ENCODE measurements at places on chromosomes 7 and 10.

DNA sequence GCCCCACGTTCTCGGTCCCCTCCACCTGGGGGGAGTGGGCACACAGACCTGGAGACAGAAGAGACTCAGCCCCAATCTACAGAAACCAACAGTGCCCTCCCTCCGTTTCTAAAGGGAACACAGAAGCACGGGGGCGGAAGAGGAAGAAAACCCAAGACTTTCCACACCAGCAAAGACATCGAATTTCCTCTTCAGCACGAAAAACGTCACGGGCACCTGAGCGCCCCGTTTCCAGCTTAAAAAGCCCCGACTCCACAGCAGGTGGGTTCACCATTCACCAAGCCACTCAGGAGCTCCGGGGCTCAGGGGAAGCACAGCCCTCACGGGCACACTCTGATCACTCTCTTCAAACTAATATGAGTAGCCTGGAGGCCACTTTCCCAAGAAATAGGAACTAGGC, 19.6 kb downstream of the NUDT1 start:
- DNase-seq = no peak

- DNase-seq = no peak
Measured at GRCh38 chr10:59085711-59086502, 90.5 kb upstream of the PHYHIPL start.

- DNase-seq = no peak
Measured at GRCh38 chr10:14254368-14254767, 76.4 kb downstream of the FRMD4A start.

DNA sequence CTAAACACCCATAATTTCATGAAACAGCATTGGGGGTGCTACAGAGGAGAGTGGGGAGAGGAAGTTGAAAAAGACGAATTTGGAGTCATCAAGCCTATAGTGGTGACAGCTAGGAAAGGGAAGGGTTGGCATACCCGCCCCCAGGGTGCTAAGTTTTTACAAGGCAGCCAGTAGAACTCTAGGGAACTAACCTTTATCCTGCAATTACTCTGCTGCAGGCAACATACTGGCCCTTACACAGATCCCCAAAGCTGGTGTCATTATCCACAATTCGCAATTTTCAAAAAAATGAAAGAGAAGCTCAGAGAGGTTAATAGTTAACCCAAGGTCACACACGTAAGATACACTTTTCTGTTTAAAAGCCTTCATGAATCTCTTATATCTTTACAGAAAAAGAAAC, 14.2 kb upstream of the SLC35B4 start:
- no peak for DNase-seq

DNA sequence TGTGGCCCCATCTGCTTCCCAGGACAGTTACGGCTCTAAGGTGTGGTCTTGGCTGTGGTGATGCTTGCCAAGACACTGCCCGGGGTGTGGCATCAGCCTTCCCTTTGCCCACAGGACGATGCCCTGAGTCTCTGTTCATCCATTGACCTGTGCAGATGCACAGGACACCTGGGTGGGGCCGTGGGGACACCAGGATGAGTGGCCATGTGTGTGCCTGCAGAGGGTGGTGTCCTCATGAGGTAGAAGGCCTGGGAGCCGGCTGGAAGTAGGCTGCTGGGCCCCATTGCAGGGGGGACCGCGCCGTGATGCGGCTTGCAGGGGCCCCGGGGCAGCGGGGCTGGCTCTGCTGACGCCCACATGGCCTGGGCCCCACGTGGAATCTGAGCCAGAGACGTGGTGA, 22.4 kb upstream of the PWWP2B start:
- DNase-seq = no peak

DNA sequence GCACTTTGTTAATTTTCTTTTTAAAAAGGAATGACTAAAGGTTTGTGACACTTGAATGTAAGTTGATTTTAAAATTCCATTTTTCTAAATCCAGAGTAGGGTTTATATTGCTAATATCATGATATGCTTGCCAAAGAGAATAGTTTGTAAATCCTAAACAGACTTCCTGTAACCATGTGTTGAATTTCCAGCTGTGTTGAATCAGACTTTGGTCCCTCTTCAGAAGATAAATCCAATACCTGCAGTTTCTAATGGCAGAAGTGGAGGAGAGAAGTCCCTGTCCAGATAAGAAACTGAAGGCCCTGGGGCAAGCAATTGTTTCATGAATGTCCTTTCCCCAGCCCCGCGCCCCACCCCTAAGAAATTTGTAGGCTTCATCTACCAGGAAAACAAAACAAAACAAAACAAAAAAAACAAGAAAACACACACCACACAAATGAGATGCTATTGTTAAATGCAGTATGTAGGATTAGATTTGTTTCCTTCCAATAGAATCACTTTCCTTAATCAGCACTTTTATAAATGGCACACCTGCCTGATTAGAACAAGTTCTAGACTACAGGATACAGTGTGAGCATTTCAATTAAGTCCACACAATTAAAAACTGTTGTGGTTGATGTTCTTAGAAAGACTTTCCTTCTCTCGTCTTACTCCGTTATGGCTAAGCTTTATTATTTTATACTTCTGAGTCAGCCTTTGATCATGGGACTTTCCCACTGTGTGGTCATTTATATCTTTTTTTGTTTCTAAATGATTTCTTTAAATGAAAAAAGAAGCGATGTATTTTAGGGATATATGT, 122.8 kb downstream of the KAT6B start:
- no peak for DNase-seq

GRCh38 chr7:125926621-125927020, 997.0 kb upstream of the POT1 start:
- DNase-seq = no peak

GRCh38 chr7:133642907-133643306, 390.0 kb downstream of the EXOC4 start:
- no peak for DNase-seq

DNA sequence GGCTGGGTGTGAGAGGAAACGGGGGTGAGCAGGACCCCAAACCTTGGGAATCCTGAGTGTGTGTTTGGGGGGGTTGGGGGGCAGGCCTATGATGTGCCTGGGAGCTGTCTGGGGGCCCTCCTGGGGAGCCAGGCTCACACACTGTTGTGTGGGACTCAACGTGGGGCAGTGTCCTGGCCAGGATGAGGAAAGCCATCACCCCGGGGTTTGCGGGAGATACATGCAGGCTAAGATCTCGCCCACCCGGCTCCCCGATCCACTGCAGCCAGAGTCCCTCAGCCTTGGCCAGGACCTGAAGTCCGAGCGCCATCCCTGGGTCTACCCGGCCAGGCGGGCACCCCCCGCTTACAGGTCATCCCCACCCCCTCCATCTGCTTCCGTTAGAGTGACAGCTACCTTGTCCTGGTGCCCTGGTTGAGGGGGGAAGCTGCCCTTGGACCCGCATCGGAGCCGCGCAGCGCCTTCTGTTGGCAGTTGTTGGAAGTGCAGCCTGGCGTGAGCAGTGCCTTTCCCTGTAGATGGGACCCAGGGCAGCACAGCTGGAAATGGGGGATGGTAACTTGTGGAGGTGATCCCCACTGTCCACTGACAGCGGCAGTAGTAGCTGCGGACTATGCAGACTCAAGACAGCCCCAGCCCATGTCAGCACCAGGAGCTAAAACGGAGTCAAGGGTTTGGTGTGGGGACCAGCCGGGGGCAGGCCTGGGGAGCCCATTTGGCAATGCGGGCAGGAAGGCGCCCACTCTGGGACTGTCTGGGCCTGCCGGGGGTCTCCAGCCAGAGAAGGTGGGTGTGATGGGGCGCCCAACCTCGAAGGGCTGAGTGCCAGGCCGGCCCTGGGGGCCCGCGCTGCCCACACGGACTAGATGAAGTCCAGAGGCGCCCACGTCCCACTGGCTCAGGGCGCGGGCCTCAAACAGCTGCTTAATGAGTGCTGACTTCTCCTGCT, 885.6 kb upstream of the ZNF722 start:
- DNase-seq = no peak

- no peak for DNase-seq
Measured at GRCh38 chr7:159091480-159092475, 52.9 kb downstream of the VIPR2 start.

GRCh38 chr7:148436571-148436970, 154.0 kb upstream of the C7orf33 start:
- DNase-seq = no peak

DNA sequence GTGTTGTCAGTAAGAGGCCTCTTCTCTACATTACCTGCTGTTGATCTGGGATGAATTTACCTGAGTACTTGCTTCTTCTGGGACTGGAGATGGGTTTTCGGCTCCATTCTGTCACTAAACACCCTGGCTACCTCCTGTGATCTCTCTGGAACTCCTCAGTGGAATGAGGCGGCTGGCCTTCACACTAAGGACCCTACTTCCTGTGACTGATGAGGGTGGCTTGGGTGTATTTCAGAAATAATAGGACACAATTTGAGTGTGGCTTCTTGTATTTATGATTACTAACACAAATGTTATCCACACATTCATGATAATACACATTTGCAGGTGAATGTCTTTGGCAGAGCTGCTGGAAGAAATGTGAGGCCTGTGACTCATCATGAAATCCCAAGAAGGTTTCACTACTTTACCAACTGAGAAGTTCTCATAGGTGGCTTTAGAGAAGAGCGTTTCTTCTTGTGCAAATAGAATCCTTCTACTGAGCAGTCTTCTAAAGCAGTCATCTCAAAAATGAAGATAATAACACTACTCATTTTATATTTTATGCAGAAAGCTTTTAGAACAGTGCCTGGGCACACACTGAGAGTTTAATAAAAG, 21.3 kb upstream of the EVX1 start:
- no peak for DNase-seq

DNA sequence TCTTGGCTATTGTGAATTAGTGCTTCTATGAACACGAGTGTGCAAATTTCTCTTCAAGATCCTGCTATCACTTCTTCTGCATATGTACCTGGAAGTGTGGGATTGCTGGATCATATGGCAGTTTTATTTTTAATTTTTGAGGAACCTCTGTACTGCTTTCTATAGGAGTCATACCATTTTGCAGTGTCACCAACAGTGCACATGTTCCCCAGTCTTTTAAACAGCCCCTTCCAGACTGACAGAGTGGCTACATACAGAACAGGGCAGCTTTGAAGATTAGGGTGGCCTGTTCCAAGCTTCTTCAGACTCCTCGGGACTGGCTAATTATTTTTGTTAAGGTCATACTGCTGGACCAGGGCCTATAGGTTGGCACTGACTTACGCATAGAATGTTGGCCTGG, 82.9 kb downstream of the AUTS2 start:
- DNase-seq = no peak

DNA sequence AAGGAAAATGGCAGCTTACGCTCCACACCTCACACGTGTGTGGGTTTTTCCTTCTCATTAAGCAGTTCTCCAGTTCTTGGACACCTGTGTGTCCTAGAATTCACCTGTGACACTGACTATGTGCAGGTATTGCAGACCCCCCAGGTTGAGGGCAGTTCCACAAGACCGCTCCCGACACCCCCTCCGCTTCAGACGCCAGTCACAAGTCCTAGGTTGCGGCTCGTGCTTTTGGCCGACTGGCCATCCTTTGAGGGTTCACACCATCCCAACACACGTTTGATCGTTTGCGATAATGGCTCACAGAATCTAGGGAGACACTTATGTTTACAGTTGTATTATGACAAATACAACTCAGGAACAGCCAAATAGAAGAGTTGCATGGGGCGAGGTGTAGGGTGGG, 44.5 kb downstream of the CAMK1D start:
- DNase-seq = no peak

DNA sequence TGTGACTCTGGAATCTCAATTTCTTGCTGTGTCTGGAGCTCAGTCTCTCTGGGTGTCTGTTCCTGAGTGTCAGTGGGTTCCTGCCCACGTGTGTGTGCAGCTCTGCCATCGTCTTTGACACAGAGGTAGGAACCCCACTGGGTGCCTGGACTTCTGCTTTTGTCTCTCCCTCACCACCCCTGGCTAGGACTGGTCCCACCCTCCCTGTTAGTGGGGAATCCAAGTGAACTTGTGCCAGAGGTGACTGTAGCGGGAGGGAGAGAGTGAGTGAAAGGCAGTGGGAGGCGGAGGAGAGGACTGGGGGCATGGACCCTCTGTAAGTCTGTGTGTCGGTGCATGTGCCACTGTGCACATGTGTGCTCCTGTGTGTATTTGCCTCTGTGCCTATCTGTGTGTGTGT, 299.9 kb upstream of the ZMIZ1 start:
- no peak for DNase-seq

DNA sequence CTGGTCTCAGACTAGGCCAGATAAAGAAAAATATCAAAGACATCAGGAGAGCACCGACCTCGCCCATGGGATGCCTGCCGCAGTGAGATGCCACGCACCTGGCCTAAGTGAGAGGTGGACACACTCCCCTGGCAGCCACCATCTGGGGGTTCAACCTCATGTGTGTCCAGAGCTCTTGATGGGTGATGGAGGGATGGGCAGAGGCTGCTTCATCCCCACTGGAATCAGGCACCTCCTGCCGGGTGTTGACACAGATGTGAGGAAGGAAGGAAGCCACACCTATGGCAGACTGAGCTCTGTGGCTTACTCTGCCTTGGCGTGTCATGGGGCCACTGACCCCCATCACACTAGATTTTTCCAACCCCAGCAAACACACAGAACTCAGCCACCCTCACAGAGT, 11.4 kb downstream of the ZNF488 start:
- no peak for DNase-seq

DNA sequence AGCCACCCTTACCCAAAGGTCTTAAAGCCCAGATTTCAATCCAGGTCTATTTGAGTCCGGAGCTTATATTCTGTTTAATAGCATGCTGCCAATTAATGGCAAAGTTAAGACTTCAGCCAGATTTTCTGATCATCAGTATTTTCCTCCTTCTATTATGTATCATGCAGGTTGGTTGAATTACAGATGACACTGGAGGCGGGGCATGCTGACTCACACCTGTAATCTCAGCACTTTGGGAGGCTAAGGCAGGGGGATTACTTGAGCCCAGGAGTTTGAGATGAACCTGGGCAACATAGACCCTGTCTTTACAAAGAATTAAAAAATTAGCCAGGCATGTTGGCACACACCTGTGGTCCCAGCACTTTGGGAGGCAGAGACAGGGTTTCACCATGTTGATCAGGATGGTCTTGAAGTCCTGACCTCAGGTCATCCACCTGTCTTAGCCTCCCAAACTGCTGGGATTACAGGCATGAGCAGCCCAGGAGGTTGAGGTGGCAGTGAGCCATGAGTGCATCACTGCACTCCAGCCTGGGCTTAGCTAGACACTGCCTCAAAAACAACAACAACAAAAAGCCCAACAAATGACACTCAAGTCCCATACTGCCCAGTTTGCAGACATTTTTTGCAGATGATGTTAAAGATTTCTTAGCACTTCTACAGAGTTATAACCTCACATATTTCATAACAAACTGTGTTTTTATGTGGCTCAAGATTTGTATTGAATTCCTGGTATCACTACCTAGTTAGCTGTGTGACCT, 62.5 kb downstream of the MCU start:
- DNase-seq = no peak

Data from cortex of kidney (tissue), 1 donor.